ENCODE measurements at places on chromosomes 7 and 10.

GRCh38 chr10:71821909-71822763 lies 28.9 kb downstream of the PSAP start:
- no peaks in the 10 kb centered on the region for H3K27me3 ChIP-seq
- no peak overlapping the region for H3K27ac ChIP-seq
- H3K4me3 ChIP-seq: no peak overlapping the region

- H3K4me3 ChIP-seq: peak within 1 kb of the TSS; percentile 20
- H3K36me3 ChIP-seq: no peaks in the 10 kb centered on the region
- no peak for DNase-seq
- peaks cover 16% of the 10 kb centered on the region for H3K4me1 ChIP-seq
Measured at GRCh38 chr7:74453322-74454011, at the start of gene GTF2IRD1. Gene GTF2IRD1 (plus strand): TSS chr7:74453906. CDS start chr7:74508081, 54,175 bp downstream.

DNA sequence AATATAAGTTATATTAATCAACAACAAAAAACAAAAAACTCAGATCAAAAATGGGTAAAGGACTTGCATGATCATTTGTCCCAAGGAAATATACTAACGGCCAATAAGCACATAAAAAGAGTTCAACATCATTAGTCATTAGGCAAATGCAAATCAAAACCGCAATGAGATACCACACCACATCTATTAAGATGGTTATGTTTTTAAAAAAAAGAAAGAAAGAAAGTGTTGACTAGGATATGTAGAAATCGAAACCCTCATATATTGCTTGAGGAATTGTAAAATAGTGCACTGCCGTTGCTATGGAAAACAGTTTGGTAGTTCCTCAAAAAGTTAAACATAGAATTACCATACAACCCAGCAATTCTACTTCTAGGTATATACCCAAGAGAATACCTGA lies 39.4 kb upstream of the CTNNA3 start:
- no peaks in the 10 kb centered on the region for H3K4me1 ChIP-seq
- H3K36me3 ChIP-seq: no peaks in the 10 kb centered on the region
- no peaks in the 10 kb centered on the region for H3K27me3 ChIP-seq
- DNase-seq: no peak

DNA sequence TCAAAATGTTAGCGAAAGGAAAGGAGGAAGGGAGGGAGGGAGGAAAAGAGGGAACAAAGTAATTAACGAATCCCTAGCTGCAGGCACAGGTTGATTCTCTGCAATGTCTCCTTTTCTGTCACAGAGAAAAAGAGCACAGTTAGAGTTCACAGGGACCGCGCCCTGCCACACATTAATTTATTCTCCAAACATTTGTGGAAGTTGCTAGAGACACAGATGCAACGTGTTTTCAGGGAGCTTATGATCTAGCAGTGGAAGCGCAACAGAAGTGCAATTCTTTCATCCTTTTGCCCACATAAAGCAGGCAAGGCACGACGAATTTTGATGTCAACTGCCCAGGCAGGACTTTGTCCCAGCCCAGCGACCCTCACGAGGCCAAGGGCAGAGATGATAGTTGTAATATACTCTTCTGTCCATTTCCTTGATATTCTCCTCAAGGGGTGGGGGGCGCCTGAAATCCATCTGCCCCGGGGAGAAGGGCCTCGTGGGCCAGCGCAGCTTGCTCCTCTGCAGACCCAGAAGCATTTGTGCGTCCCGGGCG lies 101.7 kb upstream of the ZNF438 start:
- H3K27me3 ChIP-seq: no peaks in the 10 kb centered on the region
- H3K4me3 ChIP-seq: peak overlapping the region; percentile 72
- H3K36me3 ChIP-seq: no peaks in the 10 kb centered on the region
- peaks cover 20% of the 10 kb centered on the region for H3K4me1 ChIP-seq

- no peak overlapping the region for H3K27ac ChIP-seq
- H3K27me3 ChIP-seq: no peaks in the 10 kb centered on the region
- no peaks in the 10 kb centered on the region for H3K36me3 ChIP-seq
- no peak overlapping the region for H3K4me3 ChIP-seq
- no peak for DNase-seq
Measured at GRCh38 chr10:57015595-57016318, 654.7 kb upstream of the ZWINT start.

DNA sequence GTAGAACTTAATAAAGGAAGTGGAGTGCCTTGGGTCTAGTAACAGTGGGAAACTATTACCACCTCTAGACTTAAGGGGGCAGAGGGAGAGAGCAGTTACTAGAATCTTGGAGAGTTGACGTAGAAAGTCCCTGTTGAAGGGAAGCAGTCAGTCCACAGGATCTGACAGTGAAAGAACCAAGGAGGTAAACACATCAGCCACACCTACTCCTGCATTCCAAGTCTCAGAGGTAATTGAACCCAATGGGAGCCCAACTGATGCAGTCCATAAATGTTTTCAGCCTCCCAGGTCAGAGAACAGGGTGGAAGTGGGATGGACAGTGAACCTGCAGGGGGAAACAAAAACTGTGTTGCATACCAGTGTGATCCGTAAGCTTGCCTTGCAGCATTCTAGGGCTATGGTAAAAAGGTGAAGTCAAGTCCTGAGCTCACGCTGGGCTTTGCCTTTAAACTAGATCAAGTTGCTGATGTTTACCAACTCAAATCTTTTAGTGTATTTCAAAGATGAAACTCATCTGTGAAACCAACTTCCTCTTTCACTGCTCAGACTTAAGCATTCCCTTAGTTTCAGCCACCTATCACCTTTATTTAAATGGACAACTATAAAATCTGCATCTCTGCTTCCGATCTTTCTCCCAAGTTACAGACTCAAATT lies 57.2 kb downstream of the SLC16A12 start:
- H3K4me3 ChIP-seq: no peak overlapping the region
- H3K4me1 ChIP-seq: no peaks in the 10 kb centered on the region
- H3K27ac ChIP-seq: no peak overlapping the region
- H3K36me3 ChIP-seq: no peaks in the 10 kb centered on the region
- no peak for DNase-seq

DNA sequence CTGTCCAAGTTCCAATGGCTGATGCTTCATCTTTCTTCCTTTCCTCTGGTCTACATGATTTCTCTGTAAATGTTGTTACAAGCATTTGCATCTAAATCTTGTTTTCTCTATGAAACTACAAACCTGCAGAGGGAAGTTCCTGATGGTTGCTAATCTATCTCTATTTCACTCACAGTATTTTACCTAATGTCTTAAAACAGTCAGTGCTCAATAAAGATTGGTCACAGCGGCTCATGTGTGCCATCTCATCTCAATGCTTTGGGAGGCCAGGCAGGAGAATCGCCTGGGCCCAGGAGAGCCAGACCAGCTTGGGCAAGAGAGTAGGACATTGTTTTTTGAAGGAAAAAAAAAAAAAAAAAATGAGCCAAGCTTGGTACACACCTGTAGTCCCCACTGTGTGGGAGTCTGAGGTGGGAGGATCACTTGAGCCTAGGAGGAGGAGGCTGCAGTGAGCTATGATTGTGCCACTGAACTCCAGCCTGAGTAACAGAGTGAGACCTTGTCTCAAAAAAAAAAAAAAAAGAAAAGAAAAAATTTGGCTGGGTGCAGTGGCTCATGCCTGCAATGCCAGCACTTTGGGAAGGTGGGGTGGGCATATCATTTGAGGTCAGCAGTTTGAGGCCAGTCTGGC lies 71.3 kb upstream of the ARMC3 start:
- no peaks in the 10 kb centered on the region for H3K36me3 ChIP-seq
- H3K4me1 ChIP-seq: no peaks in the 10 kb centered on the region

DNA sequence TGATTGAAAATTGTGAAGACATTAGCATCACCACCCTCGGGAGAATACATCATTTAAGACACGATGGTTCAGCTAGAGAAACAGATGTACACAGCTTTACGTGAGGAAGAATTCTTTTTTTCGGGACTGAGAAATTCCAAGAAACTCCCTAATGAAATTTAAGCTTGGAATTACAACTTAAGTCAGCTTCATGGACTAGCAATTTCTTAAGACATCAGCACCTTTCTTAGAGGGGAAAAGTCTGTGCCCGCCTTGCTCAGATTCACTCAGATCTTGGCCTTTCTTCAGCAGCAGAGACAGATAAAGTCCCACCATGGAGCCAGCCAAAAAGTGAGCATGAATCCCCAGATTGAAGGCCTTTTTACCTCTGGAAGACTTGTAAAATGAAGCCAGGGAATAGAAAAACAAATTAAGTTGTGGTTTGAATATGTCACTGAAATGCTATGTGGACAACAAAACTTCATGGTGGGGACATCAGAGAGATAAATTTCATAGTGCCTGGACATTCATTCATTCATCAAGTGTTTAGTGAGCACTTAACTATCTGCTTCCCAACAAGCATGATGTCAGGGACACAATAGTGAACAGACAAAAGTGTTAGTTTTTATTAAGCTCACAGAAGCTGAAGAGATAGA lies 32.1 kb downstream of the PRKG1 start:
- no peaks in the 10 kb centered on the region for H3K36me3 ChIP-seq
- DNase-seq: no peak
- no peaks in the 10 kb centered on the region for H3K4me1 ChIP-seq
- H3K27me3 ChIP-seq: no peaks in the 10 kb centered on the region
- no peak overlapping the region for H3K4me3 ChIP-seq
- H3K27ac ChIP-seq: no peak overlapping the region

- no peak overlapping the region for H3K27ac ChIP-seq
- no peaks in the 10 kb centered on the region for H3K36me3 ChIP-seq
- H3K4me1 ChIP-seq: no peaks in the 10 kb centered on the region
- H3K27me3 ChIP-seq: no peaks in the 10 kb centered on the region
Measured at GRCh38 chr10:64537928-64538327, 1016.7 kb downstream of the REEP3 start.

DNA sequence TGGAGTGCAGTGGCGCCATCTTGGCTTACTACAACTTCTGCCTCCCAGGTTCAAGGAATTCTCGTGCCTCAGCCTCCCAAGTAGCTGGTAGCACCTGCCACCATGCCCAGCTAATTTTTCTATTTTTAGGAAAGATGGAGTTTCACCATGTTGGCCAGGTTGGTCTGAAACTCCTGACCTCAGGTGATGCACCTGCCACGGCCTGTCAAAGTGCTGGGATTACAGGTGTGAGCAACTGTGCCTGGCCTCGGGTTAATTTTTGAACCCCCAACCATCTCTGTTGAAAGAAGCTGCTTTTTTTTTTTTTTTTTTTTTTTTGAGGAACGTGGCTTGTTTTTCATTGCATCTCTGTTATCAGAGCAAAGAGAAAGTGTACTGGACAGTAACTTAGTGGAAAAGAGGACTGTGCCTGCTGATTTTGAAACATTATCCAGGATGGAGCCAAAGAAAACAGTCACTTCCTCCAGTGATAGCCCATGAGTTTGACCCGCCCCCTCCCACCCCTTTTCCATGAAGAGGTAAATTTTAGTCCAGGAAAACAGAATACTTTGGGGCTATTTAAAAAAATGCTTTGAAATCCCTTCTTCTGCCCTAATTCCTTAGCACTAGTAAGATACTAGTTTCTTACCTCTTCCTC lies 38.3 kb downstream of the WBP1L start:
- DNase-seq: no peak
- no peaks in the 10 kb centered on the region for H3K27me3 ChIP-seq
- H3K27ac ChIP-seq: no peak overlapping the region
- H3K4me3 ChIP-seq: no peak overlapping the region
- H3K4me1 ChIP-seq: peaks cover 32% of the 10 kb centered on the region
- H3K36me3 ChIP-seq: no peaks in the 10 kb centered on the region

DNA sequence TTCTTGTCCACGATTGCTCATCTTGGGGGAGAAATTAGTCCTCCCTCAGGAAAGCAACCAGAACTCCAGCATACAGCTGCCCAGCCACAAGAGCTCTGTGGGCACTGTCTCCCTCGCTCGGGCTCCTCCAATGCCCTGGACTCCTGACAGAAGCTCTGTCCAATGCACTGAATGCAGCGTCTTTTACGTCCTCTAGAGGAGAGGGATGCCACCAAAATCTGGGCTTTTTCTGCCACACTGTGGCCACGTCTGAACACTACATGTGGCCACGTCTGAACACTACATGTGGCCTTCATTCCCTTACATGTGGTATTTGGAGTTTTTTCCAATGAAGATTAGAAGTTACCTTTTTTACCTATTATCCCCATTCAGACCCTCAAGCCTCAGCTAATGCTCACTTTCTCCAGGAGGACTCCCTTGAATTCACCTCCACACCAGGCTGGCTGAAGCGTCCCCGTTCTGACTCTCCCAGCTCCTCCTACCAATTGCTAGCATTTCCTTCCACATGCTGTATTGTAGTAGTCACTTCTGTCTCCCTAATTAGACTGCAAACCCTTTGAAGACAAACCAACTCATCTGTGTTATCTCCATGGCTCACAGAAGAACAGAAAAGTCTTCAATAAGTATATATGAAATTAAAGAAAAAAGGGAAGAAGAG lies 134.3 kb upstream of the PDE1C start:
- no peak for DNase-seq
- no peaks in the 10 kb centered on the region for H3K27me3 ChIP-seq
- H3K36me3 ChIP-seq: no peaks in the 10 kb centered on the region
- H3K4me1 ChIP-seq: no peaks in the 10 kb centered on the region

DNA sequence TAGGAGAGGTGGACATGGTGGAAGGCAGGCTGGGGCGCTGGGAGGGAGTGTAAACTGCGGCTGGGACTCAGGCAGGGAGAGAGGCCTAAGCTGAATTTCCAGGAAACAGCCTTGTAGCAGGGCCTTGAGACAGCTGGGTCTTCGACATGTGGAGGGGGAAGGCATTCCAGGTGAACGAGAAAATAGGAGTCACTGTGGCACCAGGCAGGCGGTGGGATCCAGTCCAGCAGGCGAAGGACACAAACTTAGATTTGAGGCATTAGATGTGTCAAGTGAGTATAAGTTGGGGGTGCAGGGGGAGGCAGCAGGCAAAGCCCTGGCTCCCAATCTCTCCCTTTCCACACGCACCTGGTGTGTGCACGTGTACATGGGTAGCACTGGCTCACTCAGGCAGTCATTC lies 105.3 kb downstream of the PTPN20 start:
- no peaks in the 10 kb centered on the region for H3K27me3 ChIP-seq
- no peak overlapping the region for H3K4me3 ChIP-seq
- no peaks in the 10 kb centered on the region for H3K4me1 ChIP-seq
- no peak for DNase-seq
- H3K36me3 ChIP-seq: no peaks in the 10 kb centered on the region

DNA sequence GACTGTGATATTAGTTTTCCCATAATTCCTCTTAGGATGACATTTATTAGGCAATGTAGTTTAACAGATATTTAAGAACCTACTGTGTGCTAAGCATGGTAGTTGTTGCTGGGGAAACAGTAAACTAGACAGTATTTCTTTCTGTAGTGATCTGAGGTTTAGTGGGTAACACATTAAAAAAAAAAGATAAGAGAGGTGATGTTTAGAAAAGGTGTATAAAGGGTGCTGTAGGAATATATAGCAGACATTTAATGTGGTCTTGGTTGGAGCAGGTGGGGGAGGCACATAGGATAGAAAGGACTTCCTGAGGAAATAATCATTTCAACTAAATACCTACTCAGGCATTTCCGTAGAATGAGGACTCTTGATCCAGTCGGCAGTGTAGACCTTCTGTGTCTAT lies 11.9 kb downstream of the KIF11 start:
- no peaks in the 10 kb centered on the region for H3K4me1 ChIP-seq
- no peak overlapping the region for H3K27ac ChIP-seq
- H3K4me3 ChIP-seq: no peak overlapping the region
- DNase-seq: peak; percentile 15

DNA sequence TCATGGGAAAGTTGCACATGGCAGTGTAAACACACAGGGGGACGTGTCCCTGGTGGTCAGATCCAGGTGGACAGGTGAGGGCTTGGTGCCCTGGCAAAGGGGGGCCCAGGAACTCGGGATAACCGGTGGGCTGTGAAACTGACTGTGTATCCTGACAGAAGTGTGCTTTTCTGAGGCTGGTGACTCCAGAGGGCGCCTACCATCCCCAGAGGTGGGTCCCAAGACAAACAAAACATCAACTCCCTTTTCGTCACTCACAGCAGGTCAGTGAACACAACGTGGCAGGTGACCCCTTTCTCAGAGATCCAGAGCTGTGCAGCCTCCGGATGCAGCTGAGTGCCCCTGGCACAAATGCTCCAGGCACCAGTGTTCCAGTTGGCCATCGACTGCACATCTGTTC lies 56.0 kb upstream of the DDC start:
- H3K36me3 ChIP-seq: no peaks in the 10 kb centered on the region
- H3K4me3 ChIP-seq: no peak overlapping the region
- no peak for DNase-seq
- no peaks in the 10 kb centered on the region for H3K4me1 ChIP-seq
- no peaks in the 10 kb centered on the region for H3K27me3 ChIP-seq
